ENCODE measurements at places on chromosomes 4 and X.

GRCh38 chrX:18875256-18875878 lies 108.5 kb downstream of the PHKA2 start:
- no peak for DNase-seq

DNA sequence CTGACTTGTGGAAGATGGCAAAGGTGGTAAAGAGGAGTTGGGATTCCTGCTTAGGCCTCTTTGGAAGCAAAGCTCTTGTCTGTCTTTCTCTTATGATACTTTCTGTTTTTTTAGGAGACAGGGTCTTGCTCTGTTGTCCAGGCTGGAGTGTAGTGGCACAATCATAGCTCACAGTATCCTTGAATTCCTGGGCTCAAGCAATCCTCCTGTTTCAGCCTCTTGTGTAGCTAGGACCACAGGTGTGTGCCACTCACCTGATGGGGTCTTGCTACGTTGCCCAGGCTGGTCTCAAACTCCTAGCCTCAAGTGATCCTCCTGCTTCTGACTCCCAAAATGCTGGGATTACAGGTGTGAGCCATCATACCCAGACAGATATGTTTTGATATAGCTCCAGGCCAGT lies 19.3 kb upstream of the IGFBP7 start:
- DNase-seq, result no peak

GRCh38 chr4:185771711-185772390 lies 40.1 kb downstream of the SORBS2 start:
- DNase-seq, result no peak

DNA sequence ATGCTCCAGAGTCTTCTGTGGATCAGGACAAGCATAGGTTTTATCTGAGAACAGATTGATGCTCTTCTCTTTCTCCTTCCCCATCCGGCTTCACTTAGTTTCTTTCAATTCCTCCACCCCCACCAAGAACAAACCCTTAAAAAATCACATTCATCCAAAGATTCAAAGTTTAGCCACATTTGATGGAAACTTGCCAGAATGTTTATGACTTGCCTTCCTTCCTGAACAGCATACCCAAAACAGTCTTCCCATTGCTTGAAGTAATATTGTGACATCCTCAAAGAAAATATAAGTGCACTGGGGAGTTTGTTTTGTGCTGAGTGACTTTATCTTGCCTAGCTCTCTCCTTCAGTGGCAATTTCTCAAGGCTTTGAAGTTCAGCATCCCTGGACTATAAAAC lies 83.0 kb downstream of the MAGEB17 start:
- no peak for DNase-seq

DNA sequence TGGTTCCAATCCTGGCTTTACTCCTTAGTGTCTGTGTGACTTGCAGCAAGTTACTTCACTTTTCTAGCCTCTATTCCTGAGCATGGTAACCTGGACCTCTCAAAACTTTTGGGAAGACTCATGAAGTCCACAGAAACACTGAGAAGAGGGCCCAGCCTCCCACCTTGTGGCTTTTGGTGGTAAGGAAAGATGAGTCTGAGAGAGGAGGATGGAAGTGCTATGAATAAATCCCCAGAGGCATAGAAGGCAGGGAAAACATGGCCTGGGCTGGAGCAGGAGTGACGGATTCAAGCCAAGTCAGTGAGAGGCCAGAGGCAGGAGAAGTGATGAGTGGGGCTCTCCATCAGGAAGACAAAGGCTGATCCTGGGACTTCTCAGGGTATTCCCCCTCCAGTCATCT lies 10.9 kb upstream of the MAGEA4 start:
- DNase-seq, result no peak

DNA sequence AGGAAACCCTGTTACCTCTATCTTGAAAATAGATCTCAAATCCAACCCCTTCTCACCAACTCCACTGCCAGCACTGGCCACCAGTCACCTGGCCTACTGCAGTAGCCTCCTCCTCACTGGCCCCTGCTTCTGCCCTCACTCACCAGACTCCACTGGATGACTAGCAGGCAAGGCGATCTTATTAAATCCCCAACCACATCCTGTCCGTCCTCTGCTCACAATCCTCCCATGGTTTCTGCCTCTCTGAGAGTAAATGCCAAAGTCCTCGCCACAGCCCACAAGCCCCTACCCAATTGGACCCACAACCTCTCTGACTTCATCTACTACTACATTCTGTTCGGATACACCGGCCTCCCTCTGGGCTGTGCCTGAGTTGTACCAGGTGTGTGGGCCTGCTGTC lies 5.4 kb upstream of the PIM2 start:
- no peak for DNase-seq

- no peak for DNase-seq
These were observed 6.0 kb downstream of the FRG2 start for GRCh38 chr4:190020790-190021717.

DNA sequence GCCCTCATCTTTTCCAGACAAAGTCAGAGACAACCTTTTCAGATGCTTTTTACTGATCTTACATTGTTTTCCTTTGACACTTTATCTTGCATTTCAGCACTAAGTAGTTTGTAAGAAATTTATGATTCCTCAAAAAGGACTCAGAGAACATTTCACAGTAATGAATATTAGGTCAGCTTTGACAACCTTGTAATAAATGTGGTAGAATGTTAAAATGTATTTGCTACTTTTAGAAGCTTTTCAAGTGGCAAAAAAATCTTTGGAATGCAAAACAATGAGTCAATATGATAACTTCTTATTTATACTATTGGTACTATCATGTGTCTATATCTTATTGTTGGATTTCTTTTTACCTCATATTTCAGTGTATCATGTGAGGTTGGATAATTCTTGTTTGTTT lies 146.2 kb upstream of the FAT4 start:
- DNase-seq, result no peak

GRCh38 chr4:162409048-162409447 lies 245.2 kb upstream of the FSTL5 start:
- no peak for DNase-seq

DNA sequence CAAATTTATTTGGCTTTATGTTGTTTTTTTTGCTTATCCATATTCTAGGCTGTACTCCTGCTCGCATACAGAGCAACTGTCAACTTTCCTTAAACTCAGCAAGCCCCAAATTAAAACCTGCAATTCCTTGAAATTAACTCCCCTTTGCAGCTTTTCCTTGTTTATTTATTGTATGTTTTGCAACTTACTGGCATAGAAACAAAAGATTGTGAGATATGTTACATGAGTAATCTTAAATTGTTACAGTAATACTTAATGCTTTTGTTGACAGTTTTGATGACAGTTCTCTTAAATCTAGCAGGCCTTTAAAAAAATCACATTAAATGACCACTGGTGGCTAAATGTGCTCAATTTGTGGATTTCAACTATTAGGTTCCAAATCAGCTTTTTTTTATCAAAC lies 4.5 kb downstream of the DDX3X start:
- no peak for DNase-seq

- no peak for DNase-seq
These were observed 195.7 kb upstream of the CASK start for GRCh38 chrX:42119076-42119475.

- DNase-seq, result no peak
These were observed 1099.9 kb downstream of the RAPGEF2 start for GRCh38 chr4:160202802-160203201.

- DNase-seq, result no peak
These were observed 68.8 kb downstream of the MAB21L2 start for GRCh38 chr4:150650751-150651150.

DNA sequence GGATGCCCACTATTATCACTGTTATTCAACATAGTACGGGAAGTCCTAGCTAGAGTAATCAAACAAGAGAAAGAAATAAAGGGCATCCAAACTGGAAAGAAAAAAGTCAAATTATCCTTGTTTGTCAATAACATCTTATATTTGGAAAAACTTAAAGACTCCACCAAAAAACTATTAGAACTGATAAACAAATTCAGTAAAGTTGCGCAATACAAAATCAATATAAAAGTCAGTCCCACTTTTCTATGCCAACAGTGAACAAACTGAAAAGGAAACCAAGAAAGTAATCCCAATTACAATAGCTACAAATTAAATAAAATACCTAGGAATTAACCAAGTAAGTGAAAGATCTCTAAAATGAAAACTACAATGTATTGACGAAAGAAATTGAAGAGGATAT lies 321.3 kb downstream of the LDB2 start:
- no peak for DNase-seq

DNA sequence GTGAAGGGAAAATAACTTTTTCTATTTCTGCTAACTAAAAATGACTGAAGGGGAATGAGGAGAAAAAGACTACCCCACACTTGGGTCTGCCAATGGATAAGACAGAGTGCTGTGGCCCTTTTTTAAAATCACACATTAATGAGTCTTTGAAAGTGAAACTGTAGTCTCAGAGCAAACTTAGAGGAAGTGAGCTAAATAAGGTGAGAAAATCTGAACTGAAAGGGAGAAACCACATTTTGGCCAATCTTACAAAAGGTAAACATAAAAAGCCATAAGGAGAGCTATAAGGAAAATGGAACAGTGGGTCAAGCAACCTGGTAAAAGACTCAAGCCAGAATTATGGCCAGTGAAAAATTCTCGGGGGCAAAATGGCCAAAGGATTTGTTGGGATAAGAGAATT lies 755.1 kb upstream of the IGFBP7 start:
- DNase-seq, result no peak

DNA sequence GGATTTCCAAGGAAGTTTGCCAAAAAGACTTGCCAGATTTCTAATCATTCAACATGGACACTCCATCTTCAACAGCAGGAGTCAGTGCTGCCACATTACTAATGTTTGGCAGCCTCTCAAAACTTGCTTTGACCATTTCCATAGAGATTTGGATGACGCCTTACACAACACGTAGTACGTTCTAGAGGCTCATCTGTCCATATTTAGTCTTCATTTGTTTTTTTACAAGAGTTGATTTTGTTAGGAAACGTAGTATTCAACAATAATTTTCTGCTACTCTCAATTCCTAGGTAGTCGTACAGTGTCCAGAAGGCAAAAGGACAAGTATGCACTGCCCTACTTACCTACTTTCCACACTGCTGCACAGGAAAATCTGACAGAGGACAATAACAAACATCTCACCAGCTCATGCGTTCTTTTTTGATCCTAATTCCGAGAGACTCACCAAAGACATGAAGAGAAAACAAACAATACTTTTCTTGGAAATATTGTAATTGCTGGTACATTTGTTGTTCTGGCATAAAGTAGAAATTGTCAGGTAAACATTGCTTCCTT lies 117.3 kb downstream of the SNCA start:
- DNase-seq, result no peak

DNA sequence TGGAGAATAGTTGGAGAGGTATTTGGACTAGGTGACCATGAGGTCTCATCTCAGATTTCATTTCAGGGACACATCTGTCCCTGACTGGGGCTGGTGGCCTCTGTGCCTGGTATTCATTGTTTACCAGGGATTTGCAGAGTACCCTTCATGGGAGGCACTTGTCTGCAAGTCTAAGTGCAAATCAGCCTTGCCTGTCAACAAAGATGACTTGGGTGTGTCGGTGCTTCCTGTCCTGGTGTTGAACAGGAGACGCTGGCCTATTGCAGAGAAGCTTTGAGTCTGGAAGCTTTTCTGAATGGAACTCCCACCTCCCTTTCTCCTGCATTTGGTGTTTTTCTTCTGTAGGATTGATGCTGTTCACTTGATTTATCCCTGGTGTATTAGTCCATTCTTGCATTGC lies 104.1 kb downstream of the TNIP2 start:
- DNase-seq, result no peak

- DNase-seq, result no peak
These were observed 393.7 kb upstream of the INTU start for GRCh38 chr4:127238956-127239475.

GRCh38 chr4:98311656-98312055 lies 50.5 kb downstream of the RAP1GDS1 start:
- DNase-seq, result no peak

DNA sequence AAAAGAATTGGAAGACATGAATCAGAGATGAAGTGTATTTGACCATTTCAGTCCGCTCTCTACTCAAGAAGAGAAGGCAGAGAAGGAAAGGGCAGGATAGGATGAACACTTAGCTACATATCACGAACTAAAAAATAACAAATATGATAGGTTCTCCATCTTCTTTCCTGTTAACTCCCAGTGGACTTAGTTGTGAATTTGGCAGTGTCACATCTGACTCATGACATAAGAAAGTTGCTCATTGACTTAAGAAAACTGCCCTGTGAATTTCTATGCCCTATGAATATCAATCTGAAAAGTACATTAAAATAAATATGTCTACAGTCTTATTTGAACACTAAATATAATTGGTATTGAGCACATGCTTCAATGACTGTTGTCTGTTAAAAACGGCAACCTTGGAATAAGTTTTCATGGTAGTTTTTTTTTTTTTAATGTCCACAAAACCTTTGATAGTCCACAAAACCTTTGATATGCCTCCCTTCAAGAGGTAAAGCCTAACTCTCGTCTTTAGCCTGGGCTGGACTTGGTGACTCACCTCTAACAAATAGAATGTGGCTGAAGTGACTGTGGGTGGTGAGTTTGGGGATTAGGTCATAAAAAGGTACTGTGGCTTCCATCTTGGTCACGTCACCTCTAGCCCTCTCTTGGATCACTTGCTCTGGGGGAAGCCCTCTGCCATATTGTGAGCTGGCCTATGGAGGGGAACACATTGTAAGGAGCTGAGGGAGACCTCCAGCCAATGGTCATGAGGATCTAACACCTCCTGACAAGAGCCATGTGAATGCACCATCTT lies 184.7 kb upstream of the S100G start:
- no peak for DNase-seq

GRCh38 chr4:71604785-71605184 lies 179.1 kb downstream of the GC start:
- DNase-seq, result no peak

DNA sequence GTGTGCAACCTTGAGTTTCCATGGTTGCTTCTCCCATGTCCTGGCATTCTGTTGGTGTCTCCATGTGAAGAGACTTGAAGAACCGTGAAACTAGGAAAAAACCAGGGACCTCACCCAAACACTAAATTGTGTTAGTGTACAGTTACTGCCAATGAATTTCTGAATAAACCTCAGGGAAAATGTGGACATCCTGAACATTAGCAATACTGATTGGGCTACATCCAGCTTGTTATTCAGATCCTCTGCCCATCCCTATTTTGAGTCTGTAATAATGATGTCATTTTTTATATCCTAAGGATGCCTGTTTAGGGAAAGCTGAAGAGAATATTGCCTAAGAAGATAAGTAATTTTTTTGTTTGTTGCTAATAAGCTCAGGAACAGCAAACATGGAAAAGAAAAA lies 262.7 kb downstream of the TMA16 start:
- DNase-seq, result no peak

DNA sequence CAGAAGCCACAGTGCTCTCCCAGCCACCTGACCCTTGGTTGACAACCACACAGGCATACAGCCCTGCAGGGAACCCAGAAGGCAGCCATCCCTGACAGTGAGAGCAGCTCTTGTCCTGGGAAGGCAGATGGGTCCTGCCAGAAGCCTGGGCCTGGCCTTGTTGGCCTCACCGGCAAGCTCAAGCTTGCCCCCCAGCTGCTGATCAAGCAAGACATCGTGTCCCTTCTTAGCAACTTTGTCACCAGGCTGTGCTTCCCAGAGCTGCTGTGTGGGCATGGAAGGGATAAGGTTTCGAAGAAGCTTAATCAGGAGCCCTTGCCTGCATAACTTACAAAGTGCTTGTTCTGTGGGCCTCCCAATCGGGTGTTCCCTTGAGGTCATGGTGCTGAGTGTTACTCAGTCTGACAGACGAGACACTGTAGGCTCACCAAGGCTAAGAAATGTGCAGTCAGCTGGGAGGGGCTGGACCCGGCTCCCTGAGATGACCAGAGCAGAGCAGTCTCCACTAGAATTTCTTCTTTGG lies 6.8 kb upstream of the ABLIM2 start:
- DNase-seq, result no peak
